ENCODE measurements at places on chromosomes 12 and 14.

GRCh38 chr12:27290501-27291168, 42.0 kb upstream of the BMAL2 start:
- no peak for DNase-seq

- no peak for DNase-seq
These were observed 74.6 kb upstream of the TBX5 start for GRCh38 chr12:114480337-114481199.

GRCh38 chr12:60148109-60148508, 552.3 kb downstream of the SLC16A7 start:
- DNase-seq = no peak

GRCh38 chr12:124517260-124518050, 50.0 kb downstream of the NCOR2 start:
- no peak for DNase-seq

DNA sequence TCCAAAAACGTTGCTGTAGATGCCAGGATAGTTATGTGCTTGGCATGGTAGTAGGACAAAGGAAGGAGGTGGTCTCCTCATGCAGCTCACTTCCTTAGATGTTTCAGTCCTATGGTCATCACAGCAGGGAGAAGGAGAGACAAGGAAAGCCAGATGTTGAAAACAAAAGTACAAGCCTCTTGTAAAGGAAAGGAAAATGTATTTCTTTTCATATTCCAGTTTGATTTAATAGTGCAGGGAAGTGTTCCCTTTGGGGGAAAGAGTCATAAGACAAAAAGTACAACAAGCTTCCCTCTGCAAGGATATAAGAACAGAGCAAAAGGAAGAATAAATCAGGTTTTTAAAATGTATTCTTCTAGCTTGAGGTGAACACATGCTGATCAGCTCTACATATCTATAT, 8.6 kb upstream of the TMCC3 start:
- no peak for DNase-seq

DNA sequence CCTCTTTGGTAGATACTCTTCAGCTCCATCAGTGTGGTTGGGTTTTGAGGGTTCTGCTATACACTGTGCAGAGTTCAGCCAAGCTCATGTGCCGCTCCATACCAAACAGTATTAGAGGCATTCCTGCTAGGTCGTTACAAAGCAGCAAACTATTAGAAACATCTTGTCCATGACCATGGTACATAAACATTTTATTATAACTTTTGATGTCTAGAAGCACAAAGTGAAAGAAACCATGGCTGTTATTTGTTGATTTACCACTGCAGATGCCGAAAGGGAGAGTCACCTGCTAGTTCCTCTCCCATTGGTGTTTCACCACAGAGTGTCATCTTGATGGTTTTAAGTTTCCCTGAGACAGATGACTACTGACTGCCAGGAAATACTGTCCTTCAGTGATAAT, 242.0 kb downstream of the ADAMTS20 start:
- no peak for DNase-seq

DNA sequence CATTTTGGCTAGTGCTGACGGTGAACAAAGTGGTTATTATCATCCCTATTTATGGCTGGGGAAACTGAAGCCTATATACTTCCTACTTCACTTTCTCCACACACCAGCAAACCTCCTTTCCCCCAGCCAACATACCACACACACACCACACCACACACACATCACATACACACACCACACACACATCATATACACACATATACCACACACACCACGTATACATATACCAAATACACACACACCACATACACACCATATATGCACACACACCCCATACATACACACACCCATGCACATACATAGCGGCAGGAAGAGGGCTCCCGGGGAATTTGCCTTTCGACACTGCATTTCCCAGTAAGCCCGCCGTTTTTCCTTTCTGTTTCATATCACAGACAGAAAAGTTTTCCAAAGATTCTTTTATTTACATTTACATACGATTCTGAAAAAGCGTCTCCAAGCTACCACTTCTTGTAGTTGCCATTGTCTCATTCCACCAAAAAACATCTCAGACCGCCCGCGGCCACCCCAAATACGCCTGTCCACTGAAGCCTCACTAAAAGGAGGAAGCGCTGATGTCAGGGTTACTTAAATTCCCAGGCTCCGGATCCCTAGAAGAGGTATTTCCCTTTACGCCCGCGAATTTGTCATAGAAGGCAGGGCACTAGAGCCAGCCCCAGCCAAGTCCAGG, 823 bp upstream of the RAB5B start:
- DNase-seq = no peak

DNA sequence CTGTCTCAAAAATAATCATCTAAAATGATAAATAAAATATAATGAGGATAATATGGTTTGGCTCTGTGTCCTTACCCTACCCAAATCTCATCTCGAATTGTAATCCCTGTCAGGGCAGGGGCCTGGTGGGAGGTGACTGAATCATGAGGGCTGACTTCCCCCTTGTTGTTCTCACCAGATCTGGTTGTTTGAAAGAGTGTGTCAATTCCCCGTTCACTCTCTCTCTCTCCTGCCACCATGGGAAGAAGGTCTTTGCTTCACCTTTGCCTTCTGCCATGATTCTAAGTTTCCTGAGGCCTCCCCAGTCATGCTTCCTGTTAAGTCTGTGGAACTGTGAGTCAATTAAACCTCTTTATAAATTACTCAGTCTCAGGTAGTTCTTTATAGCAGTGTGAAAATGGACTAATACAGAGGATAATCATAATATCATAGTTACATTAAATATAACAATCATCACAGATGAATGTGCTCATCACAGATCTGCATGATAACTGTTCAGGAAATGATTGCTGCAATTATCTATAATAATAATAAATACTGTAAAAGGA, 12.6 kb downstream of the EFCAB11 start:
- DNase-seq = no peak

- no peak for DNase-seq
These were observed 57.1 kb upstream of the LHX5 start for GRCh38 chr12:113528606-113529293.

DNA sequence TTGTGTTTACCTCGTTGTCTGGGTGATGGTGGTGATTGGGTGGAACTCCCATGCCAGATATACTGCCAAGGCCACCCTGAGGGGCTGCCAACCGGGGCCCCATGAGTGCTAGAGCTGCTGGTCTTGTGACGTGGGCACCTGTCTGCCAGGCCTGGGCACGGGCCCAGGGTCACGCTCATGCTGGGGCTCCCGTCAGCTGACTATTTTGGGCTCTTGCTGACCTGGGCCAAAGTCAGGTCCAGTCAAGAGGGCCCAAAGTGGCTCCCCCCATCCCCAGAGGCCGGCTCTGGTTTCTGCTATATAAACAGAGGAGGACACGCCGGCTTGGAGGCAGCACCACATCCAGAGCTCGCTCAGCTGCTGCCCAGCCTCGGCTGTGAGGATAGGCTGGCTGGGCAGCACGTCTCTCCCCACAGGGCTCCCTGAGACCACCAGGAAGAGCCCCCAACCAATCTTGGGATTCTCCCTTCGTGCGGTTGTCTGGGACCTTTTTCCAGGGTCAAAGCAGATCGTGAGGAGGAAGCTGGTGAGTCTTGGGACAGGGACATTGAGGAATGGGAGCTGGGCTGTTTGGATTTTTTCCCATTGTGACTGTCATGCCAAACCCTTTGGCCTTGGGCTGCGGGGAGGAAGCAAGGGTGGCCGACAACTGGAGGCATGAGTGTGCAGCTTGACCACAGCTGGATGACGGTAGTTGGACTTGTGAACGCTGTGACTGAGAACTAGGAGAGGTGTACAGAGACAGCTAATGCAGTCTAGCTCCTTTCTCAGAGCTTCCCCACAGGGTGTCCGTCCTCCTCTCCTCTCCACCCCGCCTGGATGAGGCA, 7.6 kb upstream of the NR4A1 start:
- no peak for DNase-seq

GRCh38 chr12:90897986-90898385, 57.0 kb downstream of the CCER1 start:
- no peak for DNase-seq

DNA sequence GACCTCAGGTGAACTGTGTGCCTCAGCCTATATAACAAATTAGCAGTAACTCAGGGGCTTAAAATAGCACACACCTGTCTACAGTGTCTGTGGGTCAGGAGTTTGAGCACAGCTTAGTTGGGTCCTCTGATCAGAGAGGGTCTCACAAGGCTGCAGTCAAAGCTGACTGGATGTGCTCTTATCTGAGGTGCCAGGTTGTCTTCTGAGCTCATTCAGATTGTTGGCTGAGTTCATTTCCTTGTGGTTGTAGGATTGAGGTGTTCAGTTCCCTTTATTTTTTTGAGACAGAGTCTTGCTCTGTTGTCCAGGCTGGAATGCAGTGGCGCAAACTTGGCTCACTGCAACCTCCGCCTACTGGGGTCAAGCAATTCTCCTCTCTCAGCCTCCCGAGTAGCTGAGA, 164.7 kb downstream of the ADCK1 start:
- DNase-seq = no peak

GRCh38 chr14:58777541-58777979, 139.8 kb downstream of the DACT1 start:
- DNase-seq = no peak

DNA sequence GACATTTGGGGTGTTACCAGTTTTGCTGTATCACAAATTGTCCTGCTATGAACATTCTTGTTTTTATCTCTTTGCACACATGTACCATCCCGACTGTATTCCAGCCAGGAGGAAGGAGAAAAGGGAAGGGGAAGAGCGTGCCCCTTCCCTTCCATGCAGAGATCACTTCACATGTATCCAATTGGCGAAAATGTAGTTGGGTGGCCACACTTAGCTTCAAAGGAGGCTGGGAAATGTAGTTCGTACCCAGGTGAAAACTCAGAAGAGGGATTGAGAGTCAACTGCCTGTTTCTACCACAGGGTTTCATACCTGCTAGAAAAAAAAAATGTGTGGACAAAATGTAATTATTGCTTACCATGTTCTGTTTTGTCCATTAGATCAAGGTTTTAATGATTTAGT, 189.1 kb upstream of the PELI2 start:
- DNase-seq = no peak

DNA sequence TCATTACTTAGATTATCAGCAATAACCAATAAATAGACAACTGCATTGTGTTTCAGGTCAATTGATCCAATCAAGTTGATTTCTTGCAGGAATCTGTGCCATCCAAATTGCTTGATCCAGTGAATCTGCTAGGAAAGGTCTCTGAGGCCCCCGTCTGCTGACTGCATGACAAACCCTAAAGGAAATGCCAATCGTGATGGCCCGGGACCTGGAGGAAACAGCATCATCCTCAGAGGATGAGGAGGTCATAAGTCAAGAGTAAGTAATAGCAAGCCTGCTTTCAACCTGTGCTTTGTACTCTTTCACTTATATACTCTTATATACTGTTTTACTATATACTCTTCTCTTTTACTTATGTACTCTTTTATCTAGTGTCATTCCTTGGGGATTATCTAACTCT, 1.9 kb downstream of the TTLL5 start:
- DNase-seq = no peak

DNA sequence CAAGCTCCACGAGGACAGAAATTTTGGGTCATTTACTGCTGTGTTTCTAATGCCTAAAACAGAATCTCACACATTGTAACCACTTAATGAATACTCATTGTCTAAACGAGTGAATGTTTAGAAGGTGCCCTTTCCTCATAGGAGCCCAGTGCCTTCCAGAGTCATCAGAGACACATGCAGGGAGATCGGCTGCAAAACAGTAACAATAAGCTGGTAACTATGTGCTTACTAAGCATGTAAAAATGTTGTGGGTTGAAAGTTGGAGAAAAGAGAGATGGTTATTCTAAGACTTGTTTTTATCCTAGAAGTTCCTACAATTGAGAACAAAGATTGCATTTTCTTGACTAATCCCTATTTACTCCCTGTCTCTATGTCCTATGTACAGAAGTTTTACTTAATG, 7.4 kb downstream of the TESPA1 start:
- no peak for DNase-seq

- DNase-seq = peak; percentile 25
These were observed 199.9 kb upstream of the FOXN3 start for GRCh38 chr14:89616852-89617341.

GRCh38 chr12:67415473-67415872, 146.3 kb downstream of the CAND1 start:
- DNase-seq = no peak

- DNase-seq = no peak
These were observed 13.6 kb downstream of the GPX2 start for GRCh38 chr14:64929014-64929359.

DNA sequence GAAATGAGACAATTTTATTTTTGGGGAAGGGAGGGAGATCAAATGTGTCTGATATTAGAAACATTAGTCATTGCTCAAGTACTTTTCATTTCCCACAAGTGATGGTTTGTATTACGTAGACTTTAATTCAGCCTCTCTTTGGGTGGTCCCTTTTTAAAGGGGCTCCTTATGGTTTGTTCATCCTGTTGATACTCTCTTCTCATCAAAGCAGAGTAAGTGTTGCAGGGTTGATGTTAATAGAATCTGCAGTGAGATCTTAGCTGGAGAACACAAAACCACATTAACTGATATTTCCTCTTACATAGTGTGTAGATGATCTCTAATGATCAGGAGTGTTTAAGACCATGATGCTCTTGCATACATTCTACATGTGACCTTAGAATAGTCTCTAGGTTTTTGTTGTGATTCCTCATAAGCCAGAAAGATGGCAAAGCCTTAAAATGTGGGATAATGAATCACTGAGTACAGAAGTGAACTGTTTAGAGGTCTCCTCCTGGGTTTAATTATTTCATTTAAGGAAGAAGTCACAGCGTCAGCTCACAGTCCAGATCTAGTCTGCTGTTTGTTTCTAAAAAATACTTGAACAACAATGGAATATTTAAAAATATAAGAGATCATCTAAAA, 87.4 kb upstream of the PTPRR start:
- DNase-seq = no peak

GRCh38 chr12:19620222-19620621, 180.9 kb downstream of the AEBP2 start:
- DNase-seq = no peak

GRCh38 chr14:69652942-69653684, 41.7 kb downstream of the SUSD6 start:
- no peak for DNase-seq

- no peak for DNase-seq
These were observed 35.6 kb upstream of the ITPR2 start for GRCh38 chr12:26868447-26869103.

GRCh38 chr12:55742719-55743405, at the start of gene GDF11:
GDF11 (plus strand) TSS chr12:55743122; CDS start chr12:55743317, 195 bp downstream.
- peak; percentile 77 for DNase-seq

DNA sequence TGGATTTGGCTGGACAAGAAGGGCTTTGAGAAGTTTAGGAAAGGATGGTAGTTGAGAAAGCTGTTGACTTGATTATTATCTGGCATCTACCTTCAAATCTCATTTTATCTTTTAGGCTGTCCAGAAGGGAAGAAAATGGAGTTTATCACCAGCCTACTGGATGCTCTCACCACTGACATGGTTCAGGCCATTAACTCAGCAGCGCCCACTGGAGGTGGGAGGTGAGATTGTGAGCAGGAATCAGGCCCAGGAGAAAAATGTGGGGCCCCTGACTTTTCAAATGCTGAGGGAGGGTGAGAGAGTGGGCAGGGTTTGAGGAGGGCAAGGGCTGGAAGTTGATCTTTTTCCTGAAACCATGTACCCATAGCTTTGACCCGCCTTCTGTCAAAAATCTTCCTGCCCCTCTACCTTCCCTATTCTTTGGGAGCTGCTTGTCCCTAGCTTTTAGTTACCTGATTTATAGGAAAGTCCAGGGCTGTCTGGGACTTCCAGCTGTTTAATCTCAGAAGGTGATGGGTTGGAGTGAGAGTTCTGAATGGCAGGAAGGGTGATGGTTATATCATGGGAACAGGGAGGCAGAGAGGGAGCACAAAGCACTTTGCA, 134.2 kb downstream of the SMOC1 start:
- no peak for DNase-seq

All from activated naive CD4-positive, alpha-beta T cell treated with Interleukin-2 at 50 U/mL for 16 hours (primary cell).